ENCODE measurements at places on chromosomes 7 and 10.

DNA sequence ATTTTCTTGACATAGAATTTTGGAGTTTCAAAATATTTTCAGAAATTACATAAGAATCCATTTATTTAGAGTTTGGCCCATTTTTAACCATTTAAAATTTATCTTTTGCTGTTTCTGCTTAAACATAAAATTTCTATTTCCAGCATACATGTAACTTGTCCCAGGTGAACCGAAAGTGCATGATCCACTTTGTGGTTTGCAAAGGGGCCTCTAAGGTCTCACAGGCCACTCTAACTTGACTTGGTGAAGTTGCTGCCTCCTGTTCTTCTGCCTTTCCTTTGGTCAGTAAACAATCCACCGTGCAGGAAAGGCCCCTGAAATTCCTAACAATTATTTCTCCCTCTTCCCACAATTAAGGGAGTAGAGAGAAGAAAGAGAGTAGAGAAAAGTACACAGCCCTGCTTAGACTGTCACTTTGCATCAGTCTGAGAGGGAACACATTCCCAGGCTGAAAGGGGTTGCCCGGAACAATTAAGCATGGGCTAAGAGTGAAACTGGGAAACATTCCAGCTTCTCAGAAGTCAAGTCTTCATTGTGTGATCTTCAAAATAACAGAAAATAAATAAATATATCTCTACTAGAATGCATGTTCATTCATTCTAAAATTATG lies 79.5 kb upstream of the SEMA3A start:
- no peak for DNase-seq

GRCh38 chr7:134690614-134691504 lies 44.2 kb downstream of the BPGM start:
- DNase-seq, result no peak

- DNase-seq, result no peak
Measured at GRCh38 chr7:127214956-127215718, 37.6 kb downstream of the GRM8 start.

DNA sequence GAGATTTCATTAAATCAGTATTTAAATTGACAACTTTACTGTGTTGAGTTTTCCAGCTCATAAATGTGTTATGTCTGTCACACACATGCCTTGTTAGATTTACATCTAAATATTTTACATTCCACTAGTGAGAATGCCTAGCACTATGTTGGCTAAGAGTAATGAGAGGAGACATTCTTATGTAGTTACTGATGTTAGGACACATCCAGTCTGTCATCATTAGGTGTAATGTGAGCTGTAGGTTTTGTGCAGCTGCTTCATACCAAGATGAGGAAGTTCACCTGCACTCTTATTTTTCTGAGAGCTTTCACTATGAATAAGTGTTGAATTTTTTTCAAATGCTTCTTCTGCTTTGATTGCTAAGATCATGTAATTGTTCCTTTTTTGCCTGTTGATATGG lies 218.0 kb upstream of the IGFBP3 start:
- DNase-seq, result no peak

DNA sequence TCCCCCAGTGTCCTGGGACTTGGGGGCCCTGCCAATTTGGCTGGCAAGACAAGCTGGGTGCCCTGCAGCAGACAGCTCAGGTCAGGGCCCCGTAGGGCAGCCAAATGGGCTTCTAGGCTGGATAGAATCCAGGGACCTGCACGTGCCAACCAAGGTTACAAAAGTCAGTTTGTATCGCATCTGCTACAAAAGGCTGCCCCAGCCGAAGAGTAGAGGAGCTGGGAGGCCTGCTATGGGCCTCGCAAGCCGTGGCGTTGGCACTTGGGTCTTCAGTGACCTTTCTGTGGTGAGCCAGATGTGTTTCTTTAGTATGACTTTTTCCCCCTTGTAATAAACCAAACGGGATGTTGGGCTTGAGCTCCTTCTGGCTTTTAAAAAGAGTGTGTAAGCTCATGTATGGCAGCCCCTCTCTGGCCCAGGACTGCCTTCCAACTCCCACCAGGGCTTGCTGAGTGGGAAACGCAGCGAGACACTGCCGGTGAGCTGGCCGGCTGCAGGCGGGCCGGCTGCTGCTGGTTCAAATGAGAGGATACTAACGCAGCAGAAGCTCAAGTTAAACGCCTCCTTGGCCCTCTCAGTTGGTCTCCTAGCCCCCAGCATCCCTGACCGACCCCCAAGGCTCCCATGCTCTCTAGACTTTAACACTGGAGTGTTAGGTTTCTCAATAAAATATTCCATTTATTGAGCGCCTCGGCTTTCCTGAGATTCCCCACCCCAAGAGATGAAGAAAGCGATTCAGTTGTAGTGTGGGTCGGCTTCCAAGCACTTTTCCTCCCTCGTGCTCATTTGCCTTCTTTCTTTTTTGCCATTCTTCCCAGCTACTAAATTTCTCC lies 3.1 kb upstream of the HOXA10 start:
- no peak for DNase-seq
